ENCODE measurements at places on chromosomes 3 and 15.
A peak's percentile ranks its signal among the peaks of the same experiment; 100 is the strongest.

DNA sequence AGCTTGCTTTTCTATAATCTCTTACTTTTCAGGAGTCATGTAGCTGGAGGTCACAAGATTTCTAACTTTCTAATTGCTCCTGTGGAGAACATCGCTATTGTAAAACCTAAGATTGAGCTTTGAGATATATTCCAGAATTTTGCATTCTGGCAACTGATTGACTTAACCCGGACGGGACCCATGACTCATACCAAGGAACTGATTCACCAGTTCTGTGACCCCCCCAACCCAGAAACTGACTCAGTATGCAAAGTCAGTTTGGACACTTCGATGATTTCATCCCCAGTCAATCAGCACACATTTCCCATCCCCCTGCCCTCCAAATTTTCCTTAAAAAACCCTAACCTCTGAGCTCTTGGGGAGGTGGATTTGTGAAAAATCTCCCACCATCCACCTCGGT is 396.5 kb upstream of the GBE1 start:
- no peaks in the 10 kb centered on the region for H3K4me1 ChIP-seq
- no peaks in the 10 kb centered on the region for H3K36me3 ChIP-seq
- no peaks in the 10 kb centered on the region for H3K27me3 ChIP-seq
- no peak overlapping the region for H3K4me3 ChIP-seq
- DNase-seq, result no peak
- H3K27ac ChIP-seq, result no peak overlapping the region

GRCh38 chr15:52113235-52113634 is 660 bp upstream of the BCL2L10 start:
- no peaks in the 10 kb centered on the region for H3K27me3 ChIP-seq
- no peaks in the 10 kb centered on the region for H3K36me3 ChIP-seq
- no peak overlapping the region for H3K4me3 ChIP-seq
- no peak for DNase-seq
- no peak overlapping the region for H3K27ac ChIP-seq

GRCh38 chr3:11282250-11283138 is 10.3 kb downstream of the ATG7 start:
- H3K27me3 ChIP-seq, result no peaks in the 10 kb centered on the region
- no peak overlapping the region for H3K27ac ChIP-seq
- no peak for DNase-seq
- H3K36me3 ChIP-seq, result peaks cover 18% of the 10 kb centered on the region
- H3K4me3 ChIP-seq, result no peak overlapping the region
- H3K4me1 ChIP-seq, result no peaks in the 10 kb centered on the region

- no peaks in the 10 kb centered on the region for H3K36me3 ChIP-seq
- H3K27ac ChIP-seq, result no peak overlapping the region
- peaks cover 34% of the 10 kb centered on the region for H3K4me1 ChIP-seq
- H3K4me3 ChIP-seq, result no peak overlapping the region
Measured at GRCh38 chr15:65512807-65513416, 4.6 kb downstream of the DPP8 start.

GRCh38 chr15:76996076-76996525 is 1.2 kb downstream of the PSTPIP1 start:
- no peaks in the 10 kb centered on the region for H3K27me3 ChIP-seq
- H3K27ac ChIP-seq, result peak overlapping the region; percentile 80
- H3K4me1 ChIP-seq, result peaks cover 66% of the 10 kb centered on the region
- no peak for DNase-seq

DNA sequence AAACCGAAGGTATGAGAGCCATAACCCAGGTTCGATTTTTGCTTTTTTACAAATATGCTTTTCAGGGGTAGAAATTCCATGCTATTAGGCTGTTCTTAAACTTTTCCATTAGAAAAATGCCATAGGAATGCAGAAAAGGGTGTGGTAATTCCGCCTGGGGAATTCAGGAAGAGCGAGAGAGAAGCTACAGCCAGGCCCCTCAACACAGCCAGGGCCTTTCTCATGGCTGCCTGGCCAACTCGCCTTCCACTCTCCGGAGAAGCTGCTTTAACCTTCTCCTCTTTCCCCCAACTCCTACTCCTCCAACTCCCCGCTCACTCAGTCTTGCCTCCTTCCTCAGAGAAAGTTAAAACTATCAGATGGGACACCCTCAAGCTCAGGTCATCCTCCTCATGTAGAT is 9.1 kb upstream of the TICRR start:
- H3K27ac ChIP-seq, result no peak overlapping the region
- no peaks in the 10 kb centered on the region for H3K4me1 ChIP-seq
- no peaks in the 10 kb centered on the region for H3K36me3 ChIP-seq
- no peak for DNase-seq
- H3K4me3 ChIP-seq, result no peak overlapping the region
- H3K27me3 ChIP-seq, result no peaks in the 10 kb centered on the region

- peak overlapping the region; percentile 73 for H3K27ac ChIP-seq
- H3K4me1 ChIP-seq, result peaks cover 38% of the 10 kb centered on the region
- peak overlapping the region; percentile 1 for H3K4me3 ChIP-seq
- peak; percentile 49 for DNase-seq
Measured at GRCh38 chr3:11624161-11624560, 19.6 kb downstream of the VGLL4 start.

- H3K36me3 ChIP-seq, result no peaks in the 10 kb centered on the region
- H3K27me3 ChIP-seq, result no peaks in the 10 kb centered on the region
- H3K4me1 ChIP-seq, result no peaks in the 10 kb centered on the region
Measured at GRCh38 chr15:37050345-37050744, 50.0 kb downstream of the MEIS2 start.

- no peaks in the 10 kb centered on the region for H3K27me3 ChIP-seq
- H3K27ac ChIP-seq, result no peak overlapping the region
- no peak for DNase-seq
Measured at GRCh38 chr3:140585828-140586227, 92.0 kb upstream of the TRIM42 start.

- H3K36me3 ChIP-seq, result no peaks in the 10 kb centered on the region
- H3K4me1 ChIP-seq, result peaks cover 13% of the 10 kb centered on the region
- H3K4me3 ChIP-seq, result no peak overlapping the region
- H3K27ac ChIP-seq, result no peak overlapping the region
- peak; percentile 74 for DNase-seq
- no peaks in the 10 kb centered on the region for H3K27me3 ChIP-seq
Measured at GRCh38 chr15:52078876-52079700, 33.5 kb downstream of the BCL2L10 start.

DNA sequence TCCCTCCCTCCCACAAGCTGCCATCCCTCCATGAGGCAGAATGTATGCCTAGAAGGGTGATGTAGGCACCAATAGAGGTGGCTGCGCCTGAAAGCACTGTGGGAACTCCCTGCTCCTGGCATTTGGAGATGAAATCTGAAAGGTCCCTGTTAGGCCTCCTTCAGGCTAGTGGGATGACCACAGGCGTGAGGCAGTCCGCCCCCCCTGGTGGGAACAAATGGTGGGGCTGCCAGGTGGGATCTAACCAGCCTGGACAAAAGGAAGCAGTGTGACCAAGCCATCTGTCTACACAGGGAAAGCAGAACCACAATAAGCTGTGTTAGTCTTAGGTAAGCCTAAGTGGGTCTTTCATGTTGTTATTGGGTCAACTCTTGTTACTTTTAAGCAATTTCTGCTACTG is 25.3 kb downstream of the IL5RA start:
- H3K27ac ChIP-seq, result no peak overlapping the region
- no peaks in the 10 kb centered on the region for H3K4me1 ChIP-seq
- no peak overlapping the region for H3K4me3 ChIP-seq
- no peak for DNase-seq
- H3K27me3 ChIP-seq, result no peaks in the 10 kb centered on the region

DNA sequence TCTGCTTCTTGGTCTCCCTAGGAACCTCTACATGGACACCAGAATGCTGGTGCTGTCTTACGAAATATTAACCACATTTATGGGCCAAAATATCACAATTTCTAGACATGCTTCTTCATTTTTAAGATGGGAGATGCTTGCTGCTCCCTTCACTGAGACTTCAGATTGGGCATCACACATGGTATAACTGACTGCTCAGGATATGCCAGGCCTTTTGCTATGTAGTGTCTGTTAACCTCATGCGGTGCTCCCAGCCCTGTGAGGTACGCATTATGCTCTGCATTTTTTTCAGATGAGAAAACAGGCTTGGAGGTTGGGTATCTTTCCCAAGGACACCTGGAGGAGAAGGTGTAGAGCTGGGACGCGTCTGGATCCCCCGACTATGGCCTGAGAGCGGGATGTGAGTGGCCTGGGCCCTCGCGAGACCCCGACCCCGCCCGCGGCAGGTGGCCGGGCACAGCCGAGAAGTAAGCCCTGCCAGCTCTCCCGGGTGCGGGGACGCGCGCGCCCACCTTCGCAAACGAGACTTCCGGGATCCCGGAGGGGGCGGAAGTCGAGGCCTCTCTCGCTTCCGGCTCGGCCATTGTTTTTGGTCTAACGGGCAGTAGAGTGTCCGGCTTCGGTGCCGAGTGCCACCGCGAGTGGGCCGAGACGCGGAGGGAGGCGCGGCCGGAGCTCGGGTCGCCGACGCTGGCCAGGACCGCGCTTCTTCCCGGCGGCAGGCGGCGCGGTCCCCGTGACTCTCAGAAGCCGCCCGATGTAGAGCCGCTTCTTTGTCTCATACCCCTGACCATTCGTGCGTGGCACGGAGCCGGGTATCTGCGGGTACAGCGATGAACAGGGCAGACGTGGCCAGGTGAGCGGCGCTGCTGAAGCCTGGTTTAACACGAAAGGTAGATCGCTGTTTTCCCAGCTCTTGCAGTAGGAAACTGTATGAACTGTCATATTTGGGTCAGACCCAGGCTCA is at the start of gene ZKSCAN7:
Gene ZKSCAN7 (plus strand): TSS at position 568 of the 967 bp plus-strand sequence. CDS start 1,855 bp downstream, outside the sequence.
- peak within 1 kb of the TSS; percentile 87 for H3K4me3 ChIP-seq
- peak; percentile 17 for DNase-seq
- H3K27me3 ChIP-seq, result no peaks in the 10 kb centered on the region

GRCh38 chr3:186368717-186369116 is 6.7 kb upstream of the DGKG start:
- H3K4me3 ChIP-seq, result no peak overlapping the region
- H3K27me3 ChIP-seq, result no peaks in the 10 kb centered on the region
- no peaks in the 10 kb centered on the region for H3K36me3 ChIP-seq
- H3K27ac ChIP-seq, result no peak overlapping the region
- no peaks in the 10 kb centered on the region for H3K4me1 ChIP-seq
- no peak for DNase-seq

GRCh38 chr3:10375296-10376053 is 54.6 kb upstream of the SEC13 start:
- H3K27ac ChIP-seq, result no peak overlapping the region
- no peak overlapping the region for H3K4me3 ChIP-seq
- no peaks in the 10 kb centered on the region for H3K4me1 ChIP-seq
- no peak for DNase-seq
- H3K27me3 ChIP-seq, result no peaks in the 10 kb centered on the region

DNA sequence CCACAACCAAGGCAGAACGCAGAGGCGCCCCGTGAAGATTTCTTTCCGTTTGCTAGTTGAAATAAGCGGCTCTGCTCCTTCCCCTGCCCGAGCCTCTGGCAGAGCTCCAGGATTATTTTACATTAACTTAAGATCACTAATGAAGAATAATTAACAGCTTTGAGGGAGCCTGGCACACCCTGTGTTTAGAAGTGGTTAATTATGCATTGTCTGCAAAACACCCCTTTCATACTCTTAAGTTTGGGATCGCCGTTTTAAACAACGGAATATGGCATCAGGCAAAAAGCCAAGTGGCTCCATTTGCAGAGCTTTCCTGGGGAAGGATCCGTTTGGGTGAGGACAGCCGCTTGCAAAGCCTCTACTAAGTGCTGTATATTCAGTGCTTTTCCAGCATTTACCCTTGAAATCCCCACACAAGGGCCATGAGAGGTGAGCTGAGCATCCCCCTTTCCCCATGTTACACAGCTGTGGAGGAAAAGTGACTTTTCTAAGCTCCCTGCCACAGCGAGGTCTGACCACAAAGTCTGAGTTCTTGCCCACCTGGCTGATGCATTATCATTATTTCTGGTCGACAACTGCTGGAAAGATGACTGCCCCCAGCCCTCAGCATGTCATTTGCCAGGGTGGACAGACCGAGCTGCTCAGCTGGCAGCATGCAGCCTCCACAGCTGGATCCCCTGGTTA is 33.9 kb downstream of the IQSEC1 start:
- no peaks in the 10 kb centered on the region for H3K27me3 ChIP-seq
- no peak for DNase-seq
- H3K36me3 ChIP-seq, result no peaks in the 10 kb centered on the region
- no peak overlapping the region for H3K4me3 ChIP-seq

GRCh38 chr3:69012800-69013252 is 658 bp downstream of the EOGT start:
- no peak for DNase-seq
- no peaks in the 10 kb centered on the region for H3K4me1 ChIP-seq
- H3K36me3 ChIP-seq, result no peaks in the 10 kb centered on the region
- peak overlapping the region; percentile 68 for H3K4me3 ChIP-seq

DNA sequence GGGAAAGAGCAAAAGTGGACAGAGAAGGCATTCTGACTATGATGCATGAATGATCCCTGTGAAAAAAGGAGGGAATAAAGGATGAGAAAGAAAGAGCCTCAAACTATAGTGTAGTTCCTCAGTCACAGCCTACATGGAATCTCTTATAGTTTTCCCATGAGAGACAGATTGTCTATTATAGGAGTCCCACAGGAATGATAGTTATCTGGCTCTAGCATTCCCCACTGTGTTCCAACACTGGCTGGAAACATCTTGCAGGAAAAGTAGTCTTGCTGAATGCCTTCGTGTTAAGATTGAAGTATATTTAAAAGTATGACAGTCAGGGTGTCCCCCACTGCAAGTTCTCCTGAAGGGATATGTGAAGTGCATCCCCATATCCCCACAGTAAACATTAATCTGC is 641.5 kb upstream of the NECTIN3 start:
- DNase-seq, result no peak
- no peaks in the 10 kb centered on the region for H3K4me1 ChIP-seq
- H3K4me3 ChIP-seq, result no peak overlapping the region
- no peaks in the 10 kb centered on the region for H3K36me3 ChIP-seq
- no peaks in the 10 kb centered on the region for H3K27me3 ChIP-seq

DNA sequence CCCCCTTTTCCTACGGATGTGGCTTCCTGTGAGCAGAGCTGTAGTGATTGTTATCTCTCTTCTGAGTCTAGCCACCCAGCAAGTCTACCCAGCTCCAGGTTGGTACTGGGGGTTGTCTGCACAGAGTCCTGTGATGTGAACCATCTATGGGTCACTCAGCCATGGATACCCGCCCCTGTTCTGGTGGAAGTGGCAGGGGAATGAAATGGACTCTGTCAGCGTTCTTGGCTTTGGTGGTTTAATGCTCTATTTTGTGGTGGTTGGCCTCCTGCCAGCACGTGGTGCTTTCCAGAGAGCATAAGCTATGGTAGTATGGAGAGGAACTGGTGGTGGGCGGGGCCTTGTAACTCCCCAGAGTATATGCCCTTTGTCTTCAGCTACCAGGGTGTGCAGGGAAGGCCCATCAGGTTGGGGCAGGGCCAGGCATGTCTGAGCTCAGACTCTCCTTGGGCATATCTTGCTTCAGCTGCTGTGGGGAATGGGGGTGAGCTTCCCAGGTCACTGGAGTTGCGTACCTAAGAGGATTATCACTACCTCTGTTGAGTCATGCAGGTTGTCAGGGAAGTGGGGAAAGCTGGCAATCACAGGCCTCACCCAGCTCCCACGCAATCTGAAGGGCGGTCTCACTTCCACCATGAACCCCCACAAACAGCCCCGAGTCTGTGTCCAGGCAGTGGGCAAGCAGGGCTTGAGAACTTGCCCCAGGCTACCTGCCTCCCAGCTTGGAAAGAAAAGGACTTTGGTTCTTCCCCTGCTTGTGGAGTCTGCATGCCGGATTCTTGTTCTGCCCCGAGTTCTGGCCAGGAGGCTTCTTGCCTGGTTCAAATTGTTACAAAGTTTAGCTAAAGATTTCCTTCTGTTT is 9.0 kb upstream of the ADGRG7 start:
- no peaks in the 10 kb centered on the region for H3K36me3 ChIP-seq
- H3K4me1 ChIP-seq, result no peaks in the 10 kb centered on the region
- H3K27ac ChIP-seq, result no peak overlapping the region
- H3K27me3 ChIP-seq, result no peaks in the 10 kb centered on the region
- H3K4me3 ChIP-seq, result no peak overlapping the region
